IPS-NIHi11 (cell line): ENCODE measurements at places on chromosomes 16 and 17.

DNA sequence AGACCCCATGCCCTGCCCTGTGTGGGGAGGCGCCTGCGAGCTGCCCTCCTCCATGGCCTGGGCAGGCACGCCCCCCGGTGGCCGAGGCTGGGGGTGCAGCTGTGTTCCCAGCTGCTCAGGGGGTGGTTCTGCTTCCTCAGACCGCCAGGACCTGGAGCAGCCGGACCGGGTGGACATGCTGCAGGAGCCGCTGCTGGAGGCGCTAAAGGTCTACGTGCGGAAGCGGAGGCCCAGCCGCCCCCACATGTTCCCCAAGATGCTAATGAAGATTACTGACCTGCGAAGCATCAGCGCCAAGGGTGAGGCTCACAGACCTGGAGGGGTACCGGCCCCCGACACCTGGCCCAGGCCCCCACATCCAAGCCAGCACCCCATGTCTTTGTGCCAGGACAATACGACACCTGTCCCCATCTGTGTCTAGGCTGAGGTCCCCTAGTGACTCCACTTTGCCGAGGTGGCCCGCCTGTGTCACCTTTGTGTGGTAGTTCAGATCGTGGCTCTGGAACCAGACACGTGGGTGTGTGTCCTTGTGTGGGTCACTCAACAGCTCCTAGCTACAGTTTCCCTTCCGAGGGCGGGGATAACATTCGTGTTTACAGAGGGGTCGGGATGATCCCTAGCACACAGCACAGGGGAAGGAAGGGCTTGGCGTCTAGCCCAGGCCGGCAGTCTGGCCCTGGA is 9.3 kb downstream of the GJD3 start:
- peak; percentile 94 for DNase-seq

GRCh38 chr17:68306819-68307218 is 15.5 kb downstream of the ARSG start:
- no peak for DNase-seq

DNA sequence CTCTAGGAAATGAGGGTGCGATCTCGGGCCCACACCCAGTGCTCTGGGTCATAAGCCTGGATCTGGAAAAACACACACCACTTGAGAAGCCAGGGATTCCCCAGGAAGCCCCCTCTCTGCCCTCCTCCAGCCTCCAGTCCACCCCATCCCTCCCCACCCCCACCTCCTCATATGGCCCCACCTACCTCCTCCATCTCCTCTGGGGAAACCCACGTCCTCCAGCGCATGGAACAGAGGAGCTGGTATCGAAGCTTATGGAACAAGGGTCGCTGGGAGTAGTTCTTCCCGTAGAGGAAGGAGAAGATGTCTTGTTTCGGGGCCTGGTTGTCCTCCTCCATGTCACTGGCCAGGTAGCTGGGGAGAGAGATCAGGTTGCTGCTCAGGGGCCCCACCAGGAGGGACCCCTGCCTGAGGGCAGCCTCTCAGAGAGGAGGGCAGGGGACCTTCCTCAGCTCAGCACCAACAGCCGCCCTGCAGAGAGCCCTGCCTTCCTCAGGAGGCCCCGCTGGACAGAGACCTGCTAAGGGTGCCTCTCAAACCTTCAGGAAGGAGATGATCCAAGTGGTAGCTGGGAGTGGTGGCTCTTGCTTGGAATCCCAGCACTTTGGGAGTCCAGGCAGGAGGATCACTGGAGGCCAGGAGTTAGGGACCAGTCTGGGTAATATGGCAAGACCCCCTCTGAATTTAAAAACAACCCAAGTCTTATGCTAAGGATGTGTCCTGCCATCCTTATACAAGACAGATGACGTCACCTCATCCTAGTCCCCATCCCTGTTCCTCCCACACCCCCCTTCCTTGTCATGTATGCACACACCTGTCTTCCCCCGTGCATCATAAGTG is 5.0 kb downstream of the SPDYE4 start:
- no peak for DNase-seq

- DNase-seq: no peak
Measured at GRCh38 chr17:79572136-79572925, 38.5 kb downstream of the RBFOX3 start.

DNA sequence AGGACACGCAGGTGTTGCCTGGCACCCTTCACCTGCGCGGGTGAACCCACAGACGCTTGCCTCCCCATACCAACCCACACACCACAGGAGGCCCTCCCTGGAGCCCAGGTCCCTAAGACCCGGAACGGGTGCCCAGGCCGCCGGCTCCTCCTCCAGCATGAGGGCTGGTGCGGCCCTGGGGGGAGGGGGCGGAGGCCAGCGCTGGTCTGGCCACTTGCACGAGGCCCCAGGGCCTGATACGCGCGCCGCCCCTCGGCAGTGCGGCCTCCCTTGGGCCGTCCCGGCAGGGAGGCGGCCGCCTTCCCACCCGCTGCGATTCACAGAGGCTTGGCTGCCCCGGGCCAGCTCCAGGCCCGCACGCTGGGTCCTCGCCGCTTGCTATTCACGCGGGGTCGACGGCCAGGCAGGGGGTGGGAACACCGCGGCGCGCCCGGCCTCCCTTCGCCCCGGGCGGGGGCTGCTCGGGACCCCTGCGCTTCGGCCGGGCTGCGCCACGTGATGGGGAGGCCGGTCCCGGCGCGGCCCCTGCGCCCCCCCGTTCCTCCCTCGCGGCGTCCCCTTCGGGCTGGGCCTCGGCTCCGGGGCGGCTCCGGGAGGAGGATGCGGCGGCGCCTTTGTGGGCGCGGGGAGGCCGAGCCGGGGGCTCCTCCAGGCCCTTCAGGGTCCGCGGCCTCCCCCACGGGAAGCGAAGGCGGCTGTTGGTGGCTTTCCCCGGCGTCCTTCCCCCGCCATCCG is 685 bp downstream of the FASN start:
- peak; percentile 86 for DNase-seq

DNA sequence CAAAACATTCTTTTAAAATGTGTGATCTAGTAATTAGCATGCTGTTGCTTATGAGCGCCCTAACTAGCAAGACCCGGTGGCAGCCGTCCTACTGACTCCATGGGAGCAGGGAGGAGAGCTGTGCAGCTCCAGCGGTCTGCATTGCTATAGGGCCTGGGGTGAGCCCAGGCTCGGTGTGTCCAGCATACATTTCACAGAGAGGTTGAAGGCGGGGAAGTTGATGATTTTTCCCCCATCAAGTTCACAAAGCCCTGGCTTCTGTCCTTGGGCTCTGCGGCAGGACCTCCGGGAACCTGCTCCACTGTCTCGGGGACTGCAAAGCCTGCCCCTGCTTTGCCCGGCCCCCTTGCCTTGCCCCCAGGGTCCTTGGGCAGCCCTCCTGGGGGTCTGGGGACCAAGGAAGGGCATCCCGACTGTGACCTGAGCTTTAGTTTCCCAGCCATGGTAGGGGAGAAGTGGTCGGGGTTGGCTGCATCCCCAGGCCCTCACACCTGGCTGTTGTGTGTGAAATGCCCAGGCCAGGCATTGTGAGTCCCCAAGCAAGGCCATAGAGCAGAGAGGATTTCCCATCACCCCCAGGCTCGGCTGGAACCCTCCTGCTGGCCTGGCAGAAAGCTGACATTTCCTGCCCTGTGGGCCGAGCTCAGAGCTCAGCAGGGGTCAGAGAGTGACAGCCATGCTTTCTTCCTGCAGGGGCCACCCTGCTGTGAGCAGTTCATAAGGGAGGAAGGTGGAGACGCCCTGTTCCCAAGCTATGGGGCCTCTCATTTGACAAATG is 24.8 kb downstream of the KCNJ12 start:
- peak; percentile 48 for DNase-seq

- no peak for DNase-seq
Measured at GRCh38 chr17:34820922-34821321, 140.3 kb downstream of the CCT6B start.

GRCh38 chr16:85570735-85571562 is 42.2 kb upstream of the GSE1 start:
- no peak for DNase-seq

- DNase-seq: peak; percentile 4
Measured at GRCh38 chr17:60138769-60139437, 10.9 kb upstream of the CA4 start.

DNA sequence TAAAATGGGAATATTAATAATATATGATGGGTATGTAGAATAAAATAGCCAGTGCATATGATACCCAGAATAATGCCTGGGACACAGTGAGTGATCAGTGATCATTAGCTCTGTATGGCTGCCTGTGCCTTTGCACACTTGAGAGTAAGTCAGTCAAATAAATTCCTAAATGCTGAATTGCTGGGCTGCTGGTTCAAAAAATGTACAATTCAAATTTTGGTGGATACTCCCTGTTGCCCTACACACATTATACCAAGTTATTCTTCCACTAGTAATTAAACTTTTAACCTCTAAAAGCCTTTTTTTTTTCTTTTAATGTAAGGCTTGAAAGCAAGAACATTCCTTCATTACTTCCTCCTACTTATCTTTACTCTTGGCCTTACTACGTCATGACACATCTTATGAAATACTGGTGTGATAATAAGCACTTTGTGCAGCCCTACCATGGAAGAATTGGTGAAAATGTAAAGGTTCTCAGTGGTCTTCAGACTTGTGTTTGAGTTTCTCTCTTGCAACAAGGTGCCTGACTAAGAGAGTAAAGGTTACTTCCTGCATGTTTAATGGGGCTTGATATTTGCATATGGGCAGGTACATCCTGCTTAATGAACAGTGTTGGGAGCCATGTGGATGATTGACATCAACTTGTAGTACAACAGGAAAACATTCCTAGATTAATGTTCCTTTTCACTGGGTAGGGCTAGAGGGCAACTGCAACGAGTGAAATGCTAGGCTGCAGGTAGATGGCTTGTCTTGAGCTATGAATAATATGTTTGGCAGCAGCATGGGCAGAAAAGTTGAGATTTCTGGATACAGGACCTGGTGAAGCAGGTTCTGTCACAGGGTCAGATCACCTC is 84.3 kb downstream of the PRKCA start:
- DNase-seq: no peak

DNA sequence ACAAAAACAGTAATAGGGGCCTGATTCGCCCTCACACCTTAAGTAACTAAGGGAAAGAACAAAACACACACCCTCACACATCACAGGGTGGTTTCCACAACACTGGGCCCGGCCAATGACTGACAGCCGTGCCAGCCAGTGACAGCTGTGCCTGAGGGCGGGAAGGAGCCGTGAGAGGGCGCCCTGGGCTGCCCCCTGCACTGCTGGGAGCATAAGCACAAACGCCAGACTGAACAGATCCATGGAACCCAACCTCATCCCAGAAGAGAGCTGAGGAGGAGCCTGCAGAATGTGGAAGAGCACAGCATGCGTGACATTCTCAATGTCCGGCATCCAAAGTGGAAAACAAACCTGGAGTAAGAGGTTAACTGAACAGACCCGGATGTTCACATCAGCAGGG is 16.0 kb downstream of the CSNK1D start:
- peak; percentile 65 for DNase-seq

GRCh38 chr17:46046957-46047356 is 47.9 kb downstream of the STH start:
- DNase-seq: no peak

DNA sequence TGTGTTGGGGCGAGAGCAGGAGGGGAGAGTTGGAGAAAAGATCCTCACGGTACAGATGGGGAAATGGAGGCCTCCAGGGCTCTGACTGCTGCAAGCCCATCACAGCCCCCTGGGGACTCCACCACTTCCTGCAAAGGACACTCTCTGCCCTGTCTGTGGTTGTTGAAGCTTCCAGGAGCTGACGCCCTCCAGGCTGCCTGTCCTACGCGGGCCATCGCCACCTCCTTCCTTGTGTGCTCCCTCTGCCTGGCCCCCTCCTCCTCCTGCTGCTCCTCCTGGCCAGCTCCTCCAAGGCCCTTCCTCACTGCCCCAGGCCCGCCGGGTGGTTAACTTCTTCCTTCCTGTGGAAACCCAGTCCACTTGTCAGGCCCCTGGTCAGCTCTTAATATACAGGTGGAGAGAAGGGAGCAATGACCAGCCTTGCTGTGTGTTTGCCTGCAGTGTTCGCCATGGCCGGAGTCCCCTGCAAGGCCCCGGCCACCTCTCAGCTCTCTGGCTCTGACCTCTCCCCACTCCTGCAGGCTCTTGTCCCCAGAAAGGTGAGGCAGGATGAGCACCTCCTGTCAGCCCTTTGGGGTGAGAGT is 18.4 kb upstream of the STAC2 start:
- no peak for DNase-seq
